ENCODE measurements at places on chromosomes 2 and 18.

DNA sequence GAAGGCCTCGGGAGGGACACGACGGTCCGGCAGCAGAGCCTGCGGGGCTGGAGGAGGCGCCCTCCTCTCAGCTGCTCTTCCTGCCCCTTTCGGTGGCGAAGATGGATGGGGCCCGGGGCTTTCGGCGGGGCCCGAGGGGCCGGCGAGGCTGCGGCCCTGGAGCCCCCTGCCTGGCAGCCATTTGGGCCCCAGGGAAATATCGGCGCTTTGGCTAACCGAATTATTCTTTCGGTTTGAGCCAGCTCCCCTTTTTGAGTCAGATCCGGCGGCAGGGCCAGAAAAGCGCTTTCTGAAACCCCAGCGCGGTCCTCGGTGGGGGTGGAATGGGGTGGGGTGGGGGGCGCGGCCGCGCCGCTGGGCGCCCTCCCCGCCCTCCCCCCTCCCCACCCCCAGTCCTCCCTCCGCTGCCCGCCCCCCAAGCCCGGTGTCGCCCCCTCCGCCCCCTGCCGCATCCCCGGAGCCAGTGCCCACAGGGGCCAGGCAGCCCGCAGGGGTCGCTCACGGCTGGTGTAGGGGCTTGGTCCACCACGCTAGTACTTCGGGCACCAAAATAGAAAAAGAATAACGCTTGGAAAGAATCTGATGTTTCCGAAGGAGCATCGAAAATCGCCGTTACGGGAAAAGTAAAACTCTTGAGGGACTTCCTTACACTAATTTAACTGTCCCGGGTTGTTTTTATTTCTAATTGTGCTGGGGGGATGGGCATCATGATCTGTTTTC lies 9.1 kb upstream of the ARID5A start:
- peak; percentile 61 for DNase-seq

DNA sequence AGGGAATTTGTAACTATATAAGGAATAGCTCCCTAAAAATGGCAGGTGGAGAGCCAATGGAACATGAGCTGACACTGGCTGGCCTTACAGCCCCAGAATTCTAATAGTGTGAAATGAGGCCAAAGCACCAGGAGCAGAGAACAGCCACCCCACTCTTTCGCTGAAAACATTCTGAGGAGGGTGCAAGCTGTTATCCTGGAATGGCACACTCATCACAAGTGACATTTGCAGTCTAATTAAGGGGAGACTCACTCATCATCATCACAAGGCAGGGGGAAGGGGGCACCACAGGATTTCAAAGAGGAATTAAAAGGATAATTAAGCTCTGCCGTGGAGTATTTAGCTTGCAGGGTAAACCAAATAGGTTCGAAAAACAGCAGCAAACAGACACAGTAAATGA lies 94.3 kb downstream of the EDAR start:
- no peak for DNase-seq

GRCh38 chr18:13618760-13619438 lies 107.5 kb downstream of the FAM210A start:
- DNase-seq = peak; percentile 14

DNA sequence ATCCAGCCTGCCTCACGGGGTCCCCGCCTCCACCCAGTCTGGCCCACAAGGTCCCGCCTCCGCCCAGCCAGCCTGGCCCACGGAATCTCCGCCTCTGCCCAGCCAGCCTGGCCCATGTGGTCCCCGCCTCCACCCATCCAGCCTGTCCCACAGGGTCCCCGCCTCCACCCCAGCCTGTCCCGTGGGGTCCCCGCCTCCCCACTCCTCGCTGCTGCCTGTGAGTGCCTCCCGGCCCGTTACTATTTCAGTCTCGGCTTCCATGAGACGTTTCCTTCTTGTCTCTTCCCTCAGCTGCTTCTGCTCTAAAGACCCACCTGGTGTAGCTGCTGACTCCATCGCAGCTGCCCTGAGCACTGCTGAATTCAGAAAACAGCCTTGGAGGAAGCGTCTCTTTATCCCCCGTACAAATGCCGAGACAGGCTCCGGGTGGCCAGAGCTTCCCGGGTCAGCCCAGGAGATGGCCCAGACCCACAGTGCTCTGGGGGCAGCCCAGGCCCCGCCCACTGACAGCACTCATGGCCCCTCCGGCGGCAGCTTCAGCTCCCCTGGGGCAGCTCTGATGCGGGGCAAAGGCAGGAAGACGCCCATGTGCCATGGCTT lies 69.8 kb downstream of the NFATC1 start:
- peak; percentile 70 for DNase-seq
